ENCODE measurements at places on chromosomes 6 and 20.

DNA sequence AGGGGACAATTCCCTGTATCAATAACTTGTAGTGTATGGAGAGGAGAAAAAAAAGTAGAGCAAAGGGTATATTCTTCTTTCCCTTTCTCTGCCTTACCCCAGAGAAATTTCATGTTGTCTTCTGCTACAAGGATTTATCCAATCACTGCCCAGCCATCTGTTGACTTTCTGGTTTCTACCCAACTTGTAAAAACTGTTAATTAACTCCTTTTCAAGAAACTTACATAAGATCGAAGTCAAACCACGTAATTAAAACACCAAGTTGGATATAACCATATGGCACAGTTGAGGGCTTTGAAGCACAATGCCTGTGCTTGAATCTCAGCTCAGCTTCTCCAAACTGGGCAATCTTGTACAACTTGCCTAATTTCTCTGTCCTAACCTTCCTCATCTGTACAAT, 99.5 kb downstream of the MAN1A1 start:
- no peak for DNase-seq

GRCh38 chr6:64713175-64713574, 993.9 kb downstream of the EYS start:
- DNase-seq: no peak

DNA sequence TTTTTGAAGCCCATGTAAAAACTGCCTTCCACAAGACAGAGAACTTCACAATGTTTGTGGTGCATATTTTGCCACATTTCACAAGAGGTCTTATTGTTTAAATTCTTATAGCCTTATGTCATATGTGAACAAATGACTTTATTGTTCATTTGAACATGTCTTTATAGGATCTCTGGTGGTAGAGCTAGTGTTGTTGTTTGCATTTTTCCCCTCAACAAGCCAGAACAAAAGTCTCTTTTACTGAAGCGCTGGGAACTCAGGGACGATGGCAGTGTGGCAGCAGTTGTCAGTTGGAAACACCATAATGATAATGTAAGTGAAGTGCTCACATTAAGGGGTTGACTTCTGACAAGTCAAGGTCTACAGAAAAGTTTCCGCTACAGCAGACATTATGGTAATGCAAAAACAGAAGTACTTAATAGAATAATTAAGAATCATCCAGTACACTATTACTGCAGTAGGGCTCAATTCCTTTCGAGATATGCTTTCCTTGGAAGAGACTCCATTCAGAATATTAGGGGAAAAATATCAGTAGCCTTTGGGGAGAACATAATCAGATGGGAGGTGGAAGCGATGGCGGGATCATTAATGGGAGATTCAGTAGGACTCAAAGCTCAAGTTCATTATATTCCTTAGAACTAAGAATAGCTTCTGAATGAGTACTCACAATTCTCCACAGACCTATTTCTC, 180.0 kb downstream of the GJA10 start:
- DNase-seq: no peak

DNA sequence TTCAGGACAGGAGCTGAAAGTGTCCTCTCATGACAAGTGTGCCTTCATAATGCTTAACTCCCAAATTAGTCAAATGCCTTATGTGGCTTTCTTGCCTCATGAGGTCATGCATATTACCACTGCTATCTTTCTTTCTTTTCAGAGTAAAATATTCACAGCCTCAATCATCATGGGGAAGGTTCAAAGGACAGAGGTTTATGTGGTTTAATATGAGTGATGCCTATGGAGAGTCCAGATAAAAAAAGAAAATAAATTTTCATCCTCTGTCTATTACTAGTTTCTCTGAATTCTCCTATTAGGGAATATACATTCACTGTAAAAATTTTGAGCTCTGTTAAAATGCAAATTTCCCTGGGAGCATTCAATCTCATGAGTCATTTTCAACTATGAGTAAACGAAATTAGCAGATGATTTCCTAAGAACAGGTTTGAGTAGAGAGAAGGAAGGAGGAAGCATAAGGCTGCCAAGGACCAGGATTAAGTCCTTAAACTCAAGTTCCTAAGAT, 396.9 kb upstream of the ADGRB3 start:
- DNase-seq: no peak

DNA sequence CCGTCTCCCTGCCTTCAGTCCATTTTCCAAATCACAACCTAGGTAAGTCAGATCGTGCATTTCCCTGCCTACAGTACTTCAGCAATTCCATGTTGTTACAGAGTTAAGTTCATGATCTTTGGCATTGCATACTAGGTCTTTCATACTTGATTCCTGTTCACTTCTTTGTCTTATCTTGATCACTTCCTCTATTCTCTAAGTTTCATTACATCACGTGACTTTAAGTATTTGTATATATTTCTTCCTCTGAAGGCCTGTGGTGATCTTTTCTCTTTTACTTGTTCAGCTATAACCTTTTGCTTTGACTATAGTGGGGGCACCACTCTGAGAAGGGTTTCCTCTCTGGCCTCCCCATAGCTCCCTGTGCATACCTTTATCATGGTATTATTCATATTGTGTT, 100.2 kb downstream of the TRMT11 start:
- no peak for DNase-seq

GRCh38 chr6:147787417-147787816, 278.9 kb downstream of the SAMD5 start:
- DNase-seq: no peak

DNA sequence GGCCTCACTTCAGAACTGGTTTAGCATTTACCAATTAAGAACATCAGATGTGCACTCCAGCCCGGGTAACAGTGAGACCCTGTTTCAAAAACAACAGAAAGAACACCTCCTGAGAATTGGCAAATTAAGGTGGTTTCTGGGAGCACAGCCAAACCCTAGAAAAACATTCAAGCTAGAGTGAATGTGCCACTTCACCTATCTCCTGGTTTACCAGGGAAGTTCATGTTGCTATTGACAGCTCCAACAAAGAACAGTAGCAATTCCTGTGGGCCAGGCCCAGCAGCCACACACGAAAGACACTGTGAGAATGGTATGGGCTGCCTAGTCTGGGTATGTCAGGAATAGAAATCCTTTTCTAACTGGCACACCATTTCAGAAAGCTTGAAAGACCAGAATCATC, 4.9 kb downstream of the POLR1C start:
- no peak for DNase-seq

- DNase-seq: no peak
Measured at GRCh38 chr6:54717849-54718455, 128.6 kb upstream of the FAM83B start.

Measured in NCI-H2107 (cell line).